ENCODE measurements at places on chromosomes 2 and 18.

DNA sequence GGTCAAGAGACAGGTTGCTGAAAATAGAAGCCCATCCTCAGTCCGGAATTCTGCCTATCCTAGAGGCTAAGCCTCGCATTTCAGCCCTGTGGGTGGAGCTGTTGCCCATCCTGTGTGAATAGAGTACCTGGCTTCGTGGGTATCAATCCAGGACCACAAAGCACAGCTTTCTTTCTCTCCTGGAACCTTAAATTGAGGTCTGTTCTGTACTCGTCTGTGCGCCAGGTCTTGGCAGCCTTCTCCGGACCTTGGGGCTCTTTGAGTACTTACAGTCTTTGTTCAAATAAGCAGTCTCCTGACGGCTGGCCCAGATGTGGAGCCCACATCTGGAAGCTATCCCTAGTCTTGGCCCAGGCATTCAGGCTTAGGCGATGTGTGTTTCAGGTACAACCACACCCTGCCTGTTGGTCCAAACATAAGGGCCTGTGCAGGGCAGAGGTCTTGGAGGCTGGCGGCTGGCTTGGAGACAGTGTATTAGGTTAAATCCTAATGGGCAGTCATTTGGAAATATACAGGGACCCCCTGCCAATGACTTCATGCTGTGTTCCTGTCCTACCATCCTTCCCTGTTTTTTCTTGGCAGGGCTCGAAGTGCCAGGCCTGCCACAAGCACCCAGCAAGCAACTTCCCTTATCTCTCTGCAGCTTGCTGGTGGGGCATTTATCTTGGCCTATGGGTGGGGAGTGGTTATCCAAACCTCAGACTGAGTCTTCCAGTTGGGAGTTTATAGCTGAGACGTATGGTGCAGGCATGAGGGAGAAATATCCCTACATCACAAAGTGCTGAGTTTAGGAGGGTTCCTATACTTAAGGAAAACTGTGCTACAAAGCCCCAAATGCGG is 294.1 kb downstream of the BCL2 start:
- DNase-seq = peak; percentile 40

GRCh38 chr2:58720033-58720769 is 479.1 kb upstream of the FANCL start:
- DNase-seq = no peak

DNA sequence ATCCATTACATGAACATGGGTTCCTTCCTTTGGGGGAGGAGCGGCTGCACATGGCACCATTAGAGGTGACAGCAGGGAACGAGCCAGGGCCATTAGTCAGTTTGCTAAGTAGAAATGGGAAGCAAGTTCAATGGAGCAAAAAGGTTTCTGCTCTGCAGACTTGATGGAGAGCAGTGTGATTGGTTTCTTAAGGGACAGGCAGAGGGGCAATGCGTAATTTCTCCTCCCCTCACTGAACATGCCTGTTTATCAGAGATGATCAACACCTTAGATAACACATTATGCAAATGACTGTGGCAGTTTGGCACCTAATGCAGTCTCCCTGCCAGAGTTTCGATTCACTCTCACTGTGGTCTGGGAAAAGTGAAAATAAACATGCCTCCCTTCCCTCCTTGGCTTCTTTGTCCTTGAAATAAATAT is 414.5 kb downstream of the STK39 start:
- DNase-seq = no peak

GRCh38 chr18:12049978-12050811 is 43.4 kb upstream of the ANKRD62 start:
- no peak for DNase-seq

DNA sequence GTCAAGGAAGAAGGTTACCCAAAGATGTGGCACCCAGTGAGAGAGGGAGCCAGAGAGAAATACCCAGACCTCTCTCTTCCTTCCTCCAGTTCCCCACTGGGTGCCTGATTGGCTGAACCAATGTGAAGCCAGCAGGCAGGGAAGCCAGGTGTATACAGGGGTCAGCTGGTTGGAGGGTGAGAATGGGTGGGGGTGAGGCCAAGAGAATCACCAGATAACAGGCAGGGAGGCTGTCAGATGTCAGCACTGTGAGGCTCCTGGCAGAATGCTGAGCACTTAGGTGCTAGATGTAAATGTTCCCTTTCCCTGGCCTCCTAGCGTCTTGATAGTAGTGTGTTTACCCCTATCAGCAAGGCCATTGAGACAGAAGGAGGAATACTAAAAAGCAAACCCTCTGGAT is 104.0 kb upstream of the MGAT5 start:
- DNase-seq = no peak

DNA sequence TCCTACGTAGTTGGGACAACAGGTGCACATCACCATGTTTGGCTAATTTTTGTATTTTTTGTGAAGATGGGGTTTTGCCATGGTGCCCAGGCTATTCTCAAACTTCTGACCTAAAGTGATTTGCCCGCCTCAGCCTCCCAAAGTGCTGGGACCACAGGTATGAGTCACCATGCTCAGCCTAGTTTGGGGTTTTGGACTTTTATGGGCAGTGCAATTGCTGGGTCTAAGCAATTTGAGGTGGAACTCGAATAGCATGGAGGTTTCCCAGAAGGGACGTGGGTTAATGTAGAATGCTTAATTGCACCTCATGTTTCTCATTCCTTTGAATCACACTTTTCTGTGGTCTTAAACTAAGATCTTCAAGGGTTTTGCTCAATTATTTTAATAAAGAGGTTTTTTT is 102.3 kb upstream of the EPHA4 start:
- DNase-seq = no peak

GRCh38 chr2:126638746-126639145 is 17.2 kb upstream of the GYPC start:
- no peak for DNase-seq

- no peak for DNase-seq
These were observed 1.5 kb downstream of the RHBDD1 start for GRCh38 chr2:226837334-226837733.

GRCh38 chr2:168974428-168974827 is 56.7 kb downstream of the ABCB11 start:
- no peak for DNase-seq

DNA sequence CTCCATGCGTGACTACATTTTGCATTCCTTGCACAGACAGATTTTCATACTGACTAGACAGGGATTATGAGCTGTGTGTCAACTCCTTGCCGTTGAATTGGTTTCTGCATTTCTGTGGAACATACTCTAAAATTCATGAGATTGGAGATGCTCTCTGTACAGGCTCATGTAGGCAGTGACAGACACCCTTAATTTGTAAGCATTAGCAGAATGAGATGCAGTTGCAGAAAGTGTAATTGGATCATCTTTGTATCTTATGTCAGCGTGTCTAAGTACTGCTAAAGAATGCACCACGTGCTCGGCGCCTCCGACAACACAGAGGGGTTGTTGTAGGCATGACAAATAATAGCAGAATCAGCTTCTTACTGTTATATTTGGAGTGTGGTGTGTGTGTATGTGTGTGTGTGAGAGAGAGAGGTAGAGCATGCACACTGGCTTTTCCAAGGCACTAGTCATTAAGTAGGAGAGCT is 212.4 kb downstream of the CMPK2 start:
- DNase-seq = no peak
